Vagina (tissue), 2 donors: ENCODE measurements at places on chromosomes 6 and 20. TPM values are rescaled to one million over a fixed set of nuclear protein-coding genes. Genes with fewer than 3 reads are reported as not detected.

GRCh38 chr6:17278289-17279063 lies 2.7 kb upstream of the RBM24 start:
- no peak for DNase-seq

- no peak for DNase-seq
Measured at GRCh38 chr6:141484711-141485110, 648.0 kb upstream of the GJE1 start.

- DNase-seq = no peak
Measured at GRCh38 chr6:138593909-138594757, 94.8 kb upstream of the NHSL1 start.

- no peak for DNase-seq
Measured at GRCh38 chr6:137728386-137729349, 138.4 kb upstream of the TNFAIP3 start.

GRCh38 chr6:23181356-23182110 lies 612.2 kb downstream of the HDGFL1 start:
- DNase-seq = no peak

GRCh38 chr6:127180426-127180825 lies 62.0 kb downstream of the RSPO3 start:
- DNase-seq = no peak

- no peak for DNase-seq
Measured at GRCh38 chr20:17940224-17940971, 28.2 kb downstream of the SNX5 start.

GRCh38 chr20:47432834-47433210 lies 68.9 kb upstream of the NCOA3 start:
- no peak for DNase-seq

DNA sequence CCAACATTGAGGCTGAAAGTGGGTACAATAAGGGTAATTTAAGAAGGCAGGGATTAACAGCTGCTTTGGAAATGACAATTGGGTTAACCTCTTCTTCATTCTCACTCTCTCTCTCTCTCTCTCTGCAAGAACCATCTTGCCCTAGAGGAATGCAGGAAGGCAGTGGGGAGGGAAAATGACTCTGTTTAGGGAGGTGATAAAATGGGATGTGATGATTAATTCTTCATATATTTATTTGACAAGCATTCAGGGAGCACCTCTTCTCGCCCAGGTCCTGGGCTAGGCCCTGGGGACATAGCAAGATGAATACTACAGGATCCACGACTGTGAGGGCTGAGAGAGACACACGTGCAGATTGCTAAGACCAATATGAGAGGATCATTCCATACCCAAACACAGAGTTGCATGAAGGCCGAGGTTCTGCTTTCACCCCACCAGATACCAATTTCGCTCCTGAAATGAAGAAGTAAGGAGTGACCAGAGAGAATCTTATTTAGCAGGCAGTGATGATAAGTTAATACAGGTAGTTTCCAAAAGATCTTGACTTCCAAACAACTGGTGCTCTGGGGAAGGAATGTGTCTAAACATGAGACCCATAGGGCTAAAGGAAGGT lies 13.3 kb upstream of the PTPN1 start:
- DNase-seq = no peak

GRCh38 chr20:48246061-48246790 lies 460.9 kb upstream of the SULF2 start:
- no peak for DNase-seq

- no peak for DNase-seq
Measured at GRCh38 chr20:36441416-36441815, 99.9 kb upstream of the MYL9 start.

DNA sequence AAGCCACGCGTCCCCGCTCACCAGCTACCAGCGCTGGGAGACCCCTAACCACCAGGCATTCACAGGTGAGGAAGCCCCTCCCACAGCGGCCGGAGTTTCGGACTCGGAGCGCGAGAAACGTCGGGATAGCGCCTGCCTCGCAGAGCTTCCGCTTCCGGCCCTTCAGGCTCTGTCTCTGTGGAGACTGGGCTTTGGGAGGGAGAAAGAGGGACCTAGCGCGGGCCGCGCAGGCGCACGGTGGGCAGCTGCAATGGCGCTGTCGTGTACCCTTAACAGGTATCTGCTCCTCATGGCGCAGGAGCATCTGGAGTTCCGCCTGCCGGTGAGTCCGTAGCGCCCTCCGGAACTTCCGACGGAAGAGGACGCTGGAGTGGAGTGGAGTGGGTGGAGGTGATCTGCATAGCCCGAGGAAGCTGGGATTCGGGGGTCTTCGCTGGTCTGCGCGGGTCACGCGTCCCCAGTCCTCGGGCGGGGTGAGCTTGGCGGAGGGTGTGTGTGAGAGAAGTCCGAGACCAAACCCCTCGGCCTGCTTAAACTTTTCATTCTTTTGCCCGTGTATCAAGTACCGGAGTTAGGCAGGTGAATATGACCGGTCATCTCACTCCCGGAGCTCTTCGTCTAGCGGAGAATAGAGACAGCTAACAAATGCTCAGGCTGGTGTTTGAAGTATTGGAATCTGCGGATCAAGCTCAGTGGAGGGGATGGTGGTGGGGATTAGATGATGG lies at the start of gene TRMT11:
TRMT11 (plus strand) TSS at position 240 of the 725 bp plus-strand sequence; CDS start at position 251, 11 bp downstream.
- DNase-seq = no peak

GRCh38 chr20:54004445-54004844 lies 65.9 kb downstream of the BCAS1 start:
- DNase-seq = no peak

GRCh38 chr6:130009146-130009545 lies 9.2 kb upstream of the L3MBTL3 start:
- no peak for DNase-seq

GRCh38 chr20:32634041-32634805 lies 39.5 kb downstream of the C20orf203 start:
- no peak for DNase-seq

DNA sequence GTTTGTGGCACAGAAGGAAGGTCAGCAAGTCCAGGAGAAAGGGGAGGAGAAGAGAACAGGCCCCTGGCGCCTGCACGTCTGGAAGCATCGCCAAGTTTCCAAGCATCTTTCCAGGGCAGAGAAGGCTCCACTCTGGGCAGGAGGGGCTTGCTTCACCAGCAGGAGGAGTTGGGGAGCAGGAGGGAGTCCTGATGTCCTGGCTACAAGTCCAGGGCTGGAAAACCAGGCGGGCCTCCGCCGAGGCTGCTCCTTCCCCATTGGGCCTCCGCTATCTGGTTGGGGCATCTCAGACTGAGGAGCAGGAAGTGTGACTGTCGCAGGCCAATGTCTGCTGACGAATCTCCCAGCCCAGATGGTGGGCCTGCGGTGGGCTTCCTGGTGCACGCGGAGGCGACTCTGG lies 421.9 kb downstream of the PREX1 start:
- DNase-seq = no peak

DNA sequence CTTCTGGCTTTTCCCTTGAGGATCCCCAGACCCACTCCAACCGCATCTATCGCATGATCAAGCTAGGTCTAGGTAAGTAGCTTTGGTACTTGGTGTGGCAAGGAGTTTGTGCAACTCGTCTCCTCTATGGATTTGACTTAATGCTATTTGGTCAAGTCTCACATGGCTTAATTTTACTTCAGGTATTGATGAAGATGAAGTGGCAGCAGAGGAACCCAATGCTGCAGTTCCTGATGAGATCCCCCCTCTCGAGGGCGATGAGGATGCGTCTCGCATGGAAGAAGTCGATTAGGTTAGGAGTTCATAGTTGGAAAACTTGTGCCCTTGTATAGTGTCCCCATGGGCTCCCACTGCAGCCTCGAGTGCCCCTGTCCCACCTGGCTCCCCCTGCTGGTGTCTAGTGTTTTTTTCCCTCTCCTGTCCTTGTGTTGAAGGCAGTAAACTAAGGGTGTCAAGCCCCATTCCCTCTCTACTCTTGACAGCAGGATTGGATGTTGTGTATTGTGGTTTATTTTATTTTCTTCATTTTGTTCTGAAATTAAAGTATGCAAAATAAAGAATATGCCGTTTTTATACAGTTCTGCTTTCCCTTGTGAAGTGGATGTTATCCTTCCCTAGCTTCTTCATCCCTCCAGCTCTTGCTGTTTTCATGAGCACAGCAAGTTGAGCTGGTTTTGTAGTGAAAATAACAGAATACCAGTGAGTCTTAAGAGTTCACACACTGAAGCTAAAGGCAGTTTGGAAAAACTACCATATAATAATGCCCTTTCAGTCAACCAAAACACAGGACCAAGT lies 3.8 kb downstream of the SLC35B2 start:
- DNase-seq = no peak

- DNase-seq = no peak
Measured at GRCh38 chr20:49814057-49814694, 1.5 kb downstream of the SLC9A8 start.

- no peak for DNase-seq
Measured at GRCh38 chr6:166603043-166603690, 16.7 kb upstream of the RAMACL start.

DNA sequence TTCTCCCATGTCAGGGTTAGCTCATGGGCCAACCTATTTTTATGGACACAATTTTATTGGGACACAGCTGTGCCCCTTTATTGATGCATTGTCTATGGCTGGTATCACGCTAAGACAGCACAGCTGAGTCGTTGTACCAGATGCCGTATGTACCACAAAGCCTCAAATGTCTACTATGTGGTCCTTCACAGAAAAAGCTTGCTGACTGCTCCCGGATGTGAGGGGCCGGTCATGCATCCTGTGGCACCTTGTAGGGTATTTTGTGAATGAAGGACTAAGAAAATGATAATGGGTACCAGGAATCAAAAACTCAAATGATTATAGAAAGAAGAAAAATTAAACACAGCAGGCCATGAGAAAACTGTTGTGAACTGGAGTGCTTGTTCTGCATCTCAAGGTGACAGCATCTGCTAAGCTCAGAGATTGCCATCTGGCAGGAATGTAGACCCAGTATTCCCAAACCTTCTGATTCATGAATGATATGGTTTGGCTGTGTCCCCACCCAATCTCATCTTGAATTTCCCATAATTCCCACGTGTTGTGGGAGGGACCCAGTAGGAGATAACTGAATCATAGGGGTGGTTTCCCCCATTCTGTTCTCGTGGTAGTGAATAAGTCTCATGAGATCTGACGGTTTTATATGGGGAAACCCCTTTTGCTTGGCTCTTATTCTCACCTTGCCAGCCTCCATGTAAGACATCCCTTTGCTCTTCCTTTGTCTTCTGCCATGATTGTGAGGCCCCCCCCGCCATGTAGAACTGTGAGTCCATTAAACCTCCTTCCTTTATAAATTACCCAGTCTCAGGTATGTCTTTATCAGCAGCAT lies 248.5 kb downstream of the TSHZ2 start:
- no peak for DNase-seq

DNA sequence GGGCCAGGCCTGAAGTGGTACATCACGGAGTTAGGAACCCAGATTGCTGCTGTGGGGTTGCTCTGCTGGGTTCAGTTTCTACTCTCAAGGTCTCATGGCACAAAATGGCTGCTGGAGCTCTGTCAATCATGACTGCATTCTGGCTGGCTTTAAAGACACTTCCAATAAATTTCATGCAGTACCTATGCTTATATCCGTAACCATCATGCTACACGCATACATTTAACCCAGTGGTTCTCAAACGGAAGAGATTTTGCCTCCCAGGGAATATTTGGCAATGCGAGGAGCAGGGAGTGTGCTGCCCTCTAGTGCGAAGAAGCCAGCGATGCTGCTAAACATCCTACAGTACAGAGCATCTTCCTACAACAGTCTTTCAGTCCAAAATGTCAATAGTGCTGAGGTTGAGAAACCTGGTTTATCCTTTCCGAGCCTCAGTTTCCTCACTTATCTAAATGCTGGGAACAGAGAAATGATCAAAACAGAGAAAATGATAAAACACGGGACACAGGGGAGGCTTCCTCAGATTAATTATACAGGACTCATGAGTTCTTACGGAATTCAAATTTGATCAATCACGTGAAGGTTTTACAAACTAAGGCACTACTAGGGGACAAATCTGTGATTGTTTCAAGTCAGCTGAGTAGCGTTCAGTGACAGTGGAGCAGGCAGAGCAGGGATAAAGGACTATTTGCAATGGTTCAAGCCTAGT lies 9.6 kb upstream of the SLC2A10 start:
- no peak for DNase-seq

- DNase-seq = no peak
Measured at GRCh38 chr20:8066662-8067061, 47.1 kb upstream of the TMX4 start.

DNA sequence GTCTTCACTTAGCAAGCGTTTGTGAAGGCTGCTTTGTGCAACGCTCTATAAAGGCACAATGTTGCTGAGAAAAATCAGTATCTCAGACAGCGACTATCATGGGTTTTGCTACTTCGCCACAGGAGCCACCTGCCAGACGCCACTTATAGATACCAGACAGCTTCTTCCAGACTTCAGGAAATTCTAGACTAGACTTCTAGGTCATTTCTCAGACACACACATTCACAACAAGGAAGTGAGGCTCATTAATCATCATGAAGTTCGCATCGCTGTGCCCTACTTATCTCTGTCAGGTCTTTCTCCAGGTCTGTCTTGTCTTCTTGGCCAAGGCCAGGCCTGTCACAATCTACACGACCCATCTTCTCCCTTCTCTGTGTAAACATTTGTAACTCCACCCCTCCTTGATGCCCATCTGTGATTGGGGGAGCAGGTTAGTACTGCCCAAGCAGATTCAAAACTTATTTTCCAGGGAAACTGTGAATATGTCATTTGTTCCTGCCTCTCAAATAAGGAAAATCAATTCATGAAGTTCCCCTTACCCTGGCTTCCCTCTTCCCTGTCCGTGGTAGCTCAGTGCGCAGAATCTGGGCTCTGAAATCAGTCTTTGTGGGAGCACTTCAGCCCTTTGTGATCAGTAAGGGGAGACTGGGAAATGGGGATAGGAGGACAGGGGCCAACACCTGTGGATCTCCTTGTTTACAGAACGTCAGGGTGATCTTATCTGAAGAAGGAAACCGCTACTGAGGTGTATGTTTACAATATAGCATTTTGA lies 115.5 kb downstream of the TNFAIP3 start:
- DNase-seq = no peak

DNA sequence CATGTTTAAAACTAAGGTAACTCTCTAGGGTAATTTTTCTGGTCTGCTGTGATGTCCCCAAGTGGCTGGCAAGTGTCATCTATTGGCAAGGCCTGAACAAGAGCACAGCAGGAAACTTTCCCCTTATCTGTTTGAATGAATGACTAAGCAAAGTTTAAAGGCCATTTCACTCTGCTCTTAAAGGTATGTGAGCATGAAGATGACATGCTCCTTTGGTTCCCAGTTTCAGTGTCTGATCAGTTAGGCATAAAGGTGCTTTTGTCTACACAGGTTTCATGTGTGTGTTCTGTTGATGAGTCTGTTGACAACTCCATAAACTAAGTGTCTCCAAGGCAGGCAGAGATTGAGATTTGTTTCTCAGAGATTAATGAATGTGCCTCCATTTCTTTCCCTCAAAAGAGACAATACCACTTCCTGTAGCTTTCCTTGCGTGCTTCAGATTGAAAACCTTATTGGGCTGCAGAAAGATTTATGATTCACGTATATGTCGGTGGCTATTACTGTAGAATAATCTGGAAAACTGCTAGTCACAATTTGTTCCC lies 83.9 kb downstream of the MAP3K7 start:
- DNase-seq = no peak

HTR1B gene
- total RNA-seq = not detected

SIRPG gene
- not detected for total RNA-seq

NNAT gene
- 8.3 TPM for total RNA-seq

RPS6KA2 gene
- total RNA-seq = 65.1 TPM

ALDH5A1 gene
- total RNA-seq = 14.2 TPM

ZKSCAN8 gene
- 14.5 TPM for total RNA-seq

CENPW gene
- total RNA-seq = 6.4 TPM

TMEM74B gene
- 4.2 TPM for total RNA-seq

KCNK5 gene
- 16.7 TPM for total RNA-seq

HUS1B gene
- 0.98 TPM for total RNA-seq

MYL9 gene
- 246 TPM for total RNA-seq

ERVFRD-1 gene
- total RNA-seq = 0.25 TPM
